ENCODE measurements at places on chromosomes 11 and 22. TPM values are rescaled to one million over a fixed set of nuclear protein-coding genes. Genes with fewer than 3 reads are reported as not detected.
A peak's percentile ranks its signal among the peaks of the same experiment; 100 is the strongest.

DNA sequence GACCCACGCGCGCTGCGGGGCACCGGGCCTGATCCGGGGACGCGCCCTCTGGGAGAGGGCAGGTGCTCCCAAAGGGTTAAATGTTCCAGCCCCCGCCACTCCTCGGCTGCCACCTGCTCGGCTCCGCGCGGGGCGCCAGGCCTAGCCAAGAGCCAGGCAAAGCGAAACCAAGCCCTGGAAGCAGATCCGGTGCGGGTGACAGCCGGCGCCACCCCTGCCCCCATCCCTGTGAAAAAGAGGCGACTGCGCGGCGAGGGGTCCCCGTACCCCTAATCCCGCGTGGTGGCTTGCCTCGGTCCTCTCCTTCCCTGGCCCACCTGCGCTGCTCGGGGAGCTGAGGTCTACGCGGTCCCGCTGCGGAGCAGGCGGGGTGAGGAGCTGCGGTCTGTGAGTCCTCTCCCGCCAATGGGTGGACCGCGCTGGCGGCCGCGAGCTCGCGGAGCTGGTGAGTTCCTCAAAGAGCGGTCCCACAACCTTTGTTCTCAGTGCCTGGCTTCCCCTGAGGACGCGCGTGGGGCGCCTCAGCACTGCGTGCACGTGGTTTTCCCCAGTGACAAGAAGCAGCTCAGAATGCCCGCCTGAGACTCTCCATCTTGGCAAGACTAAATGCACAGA lies at the start of gene ME3:
ME3 (minus strand) TSS at position 610 of the 615 bp plus-strand sequence.
- peaks cover 13% of the 10 kb centered on the region for H3K4me1 ChIP-seq
- DNase-seq, result peak; percentile 69
- peak within 1 kb of the TSS; percentile 71 for H3K4me3 ChIP-seq
- no peak within 1 kb of the TSS for H3K27ac ChIP-seq
- no peaks in the 10 kb centered on the region for H3K36me3 ChIP-seq
- H3K27me3 ChIP-seq, result peaks cover 3% of the 10 kb centered on the region

LPXN gene
- total RNA-seq, result 123 TPM

GRCh38 chr11:56333156-56333555 lies 12.7 kb upstream of the OR8K1 start:
- no peaks in the 10 kb centered on the region for H3K36me3 ChIP-seq
- no peak overlapping the region for H3K4me3 ChIP-seq
- H3K27ac ChIP-seq, result no peak overlapping the region

ZDHHC24 gene
- total RNA-seq, result 28.9 TPM

GP1BB gene
- 7.8 TPM for total RNA-seq

VSIG2 gene
- not detected for total RNA-seq

PRG3 gene
- total RNA-seq, result not detected

GRCh38 chr22:29298641-29299040 lies 7.8 kb upstream of the GAS2L1 start:
- H3K27me3 ChIP-seq, result no peaks in the 10 kb centered on the region
- no peak for DNase-seq
- H3K36me3 ChIP-seq, result peaks cover 70% of the 10 kb centered on the region
- no peak overlapping the region for H3K27ac ChIP-seq

- no peaks in the 10 kb centered on the region for H3K27me3 ChIP-seq
- H3K4me1 ChIP-seq, result peaks cover 11% of the 10 kb centered on the region
- H3K27ac ChIP-seq, result no peak overlapping the region
- no peak overlapping the region for H3K4me3 ChIP-seq
These were observed 17.9 kb upstream of the UVRAG start for GRCh38 chr11:75797116-75797515.
